ENCODE measurements at places on chromosomes 1 and 21. TPM values are rescaled to one million over a fixed set of nuclear protein-coding genes. Genes with fewer than 3 reads are reported as not detected.

Gene NOS1AP
- 1.4 TPM for polyA plus RNA-seq

DNA sequence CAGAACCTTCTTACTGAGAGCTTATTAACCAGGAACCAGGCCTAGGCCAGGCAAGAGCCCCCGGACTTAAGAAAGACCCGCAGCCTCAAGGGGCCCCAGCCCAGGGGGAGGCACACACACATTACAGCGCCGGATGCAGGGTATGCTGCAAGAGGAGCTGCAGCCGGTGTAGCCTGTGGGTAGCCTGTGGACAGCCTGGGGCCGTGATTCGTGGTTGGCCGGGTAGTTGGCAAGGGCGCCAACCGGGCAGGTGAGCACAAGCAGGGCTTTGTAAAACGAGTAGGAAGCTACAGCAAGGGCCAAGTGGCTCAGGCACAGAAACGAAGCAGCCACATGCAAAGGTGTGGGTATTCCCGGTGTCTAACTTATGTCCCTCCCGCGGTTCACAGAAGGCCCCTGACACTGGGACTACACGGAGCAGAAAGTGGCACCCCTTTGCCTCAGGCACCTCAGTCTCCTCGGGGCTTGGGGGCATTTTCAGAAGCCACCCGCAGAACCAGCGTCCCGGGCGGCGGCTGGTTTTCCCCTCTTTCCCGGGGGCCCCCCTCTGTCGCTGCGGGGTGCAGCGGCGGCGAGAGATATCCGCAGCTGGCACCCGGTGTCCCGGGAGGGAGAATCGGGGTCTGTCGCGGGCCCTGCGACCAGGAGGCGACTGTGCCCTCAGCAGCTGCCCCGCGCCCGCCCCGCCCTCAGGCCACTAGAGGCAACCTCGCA is 40.8 kb downstream of the KIAA1614 start:
- DNase-seq = no peak

DNA sequence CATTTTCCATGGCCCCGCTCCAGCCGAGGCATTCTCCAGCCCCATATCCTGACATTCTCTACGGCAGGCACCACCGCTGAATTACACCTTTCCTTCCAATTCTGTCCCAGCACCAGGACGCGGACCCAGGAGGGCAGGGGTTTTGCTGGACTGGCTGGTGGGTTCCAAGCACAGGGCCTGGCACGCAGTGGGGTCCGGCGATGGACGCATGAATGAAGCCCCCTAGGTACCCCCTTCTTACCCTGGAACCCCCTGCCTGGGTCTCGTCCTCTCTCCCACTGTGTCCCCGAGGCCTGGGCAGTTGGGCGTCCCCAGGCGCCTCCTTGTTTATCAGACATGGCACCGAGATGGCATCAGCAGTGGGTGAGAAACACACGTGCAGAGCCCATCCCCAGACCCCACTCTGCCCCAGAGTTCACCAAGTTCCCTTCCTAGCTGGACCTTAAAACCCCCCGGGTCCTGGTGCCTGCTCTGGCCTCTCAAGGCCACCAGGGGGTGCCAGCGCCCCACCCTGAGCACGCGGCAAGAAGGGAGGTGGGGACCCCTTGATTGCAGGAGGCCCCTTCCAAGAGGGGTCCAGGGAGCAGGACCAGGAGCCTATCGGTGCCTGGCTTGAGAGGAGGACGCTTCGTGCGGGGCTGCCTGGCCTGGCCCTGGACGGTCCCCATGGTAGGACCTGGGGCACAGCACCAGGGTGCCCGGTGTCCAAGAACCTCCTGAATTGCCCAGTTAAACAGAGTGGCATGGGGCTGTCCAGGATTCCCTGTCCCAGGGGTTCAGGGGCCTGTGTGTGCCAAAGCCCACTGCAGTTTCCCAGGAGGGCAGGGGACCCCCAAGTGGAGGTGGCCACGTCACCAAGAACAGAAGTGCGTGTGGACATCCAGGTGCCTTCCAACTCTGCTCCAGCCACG is 46.1 kb downstream of the MEGF6 start:
- DNase-seq = no peak

GRCh38 chr21:43289966-43290365 is 121.2 kb downstream of the CRYAA start:
- no peak for DNase-seq

GRCh38 chr1:179053486-179053885 is 27.8 kb downstream of the FAM20B start:
- no peak for DNase-seq

DNA sequence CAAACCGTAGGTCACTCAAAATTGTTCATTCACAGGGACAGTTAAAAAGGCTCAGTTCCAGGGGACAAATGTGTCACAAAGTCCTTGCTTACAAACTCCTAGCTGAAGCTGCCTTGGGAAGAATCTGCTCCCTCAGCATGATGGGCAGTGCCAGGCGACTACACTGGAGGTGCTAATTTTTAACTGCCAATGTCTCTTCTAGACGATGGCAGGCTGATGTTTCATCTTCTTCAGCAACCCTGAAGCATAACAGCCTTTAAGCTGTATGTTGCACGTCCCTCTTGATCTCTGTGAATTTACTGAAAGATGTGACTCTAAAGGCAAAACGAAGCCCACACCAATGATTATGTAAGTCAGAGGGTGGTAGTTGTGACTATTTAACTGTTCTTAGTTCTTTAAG is 11.3 kb downstream of the COA7 start:
- no peak for DNase-seq

DNA sequence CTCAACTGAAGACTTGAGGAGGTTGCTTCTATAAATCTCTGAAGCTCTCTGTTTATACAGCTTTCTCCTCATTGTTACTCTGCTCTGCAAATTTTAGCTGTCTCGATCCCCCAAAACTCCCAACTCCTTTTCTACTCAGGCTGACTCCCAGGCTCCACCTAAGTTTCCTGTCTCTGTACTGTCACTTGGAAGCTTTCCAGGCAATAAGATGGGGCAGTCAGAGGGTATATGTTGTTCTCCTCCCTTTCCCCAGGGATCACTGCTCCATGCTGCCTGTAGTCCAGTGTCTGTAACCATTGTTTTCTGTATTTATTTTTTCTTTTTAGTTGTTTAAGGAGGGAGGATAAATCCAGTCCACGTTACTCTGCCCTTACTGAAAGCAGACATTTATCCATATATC is 13.4 kb downstream of the TSNAX start:
- DNase-seq = no peak

Gene TSNAX
- polyA plus RNA-seq = 9.7 TPM

Gene HPCAL4
- 0.69 TPM for polyA plus RNA-seq

GRCh38 chr1:59076612-59077011 is 220.3 kb upstream of the FGGY start:
- DNase-seq = no peak

DNA sequence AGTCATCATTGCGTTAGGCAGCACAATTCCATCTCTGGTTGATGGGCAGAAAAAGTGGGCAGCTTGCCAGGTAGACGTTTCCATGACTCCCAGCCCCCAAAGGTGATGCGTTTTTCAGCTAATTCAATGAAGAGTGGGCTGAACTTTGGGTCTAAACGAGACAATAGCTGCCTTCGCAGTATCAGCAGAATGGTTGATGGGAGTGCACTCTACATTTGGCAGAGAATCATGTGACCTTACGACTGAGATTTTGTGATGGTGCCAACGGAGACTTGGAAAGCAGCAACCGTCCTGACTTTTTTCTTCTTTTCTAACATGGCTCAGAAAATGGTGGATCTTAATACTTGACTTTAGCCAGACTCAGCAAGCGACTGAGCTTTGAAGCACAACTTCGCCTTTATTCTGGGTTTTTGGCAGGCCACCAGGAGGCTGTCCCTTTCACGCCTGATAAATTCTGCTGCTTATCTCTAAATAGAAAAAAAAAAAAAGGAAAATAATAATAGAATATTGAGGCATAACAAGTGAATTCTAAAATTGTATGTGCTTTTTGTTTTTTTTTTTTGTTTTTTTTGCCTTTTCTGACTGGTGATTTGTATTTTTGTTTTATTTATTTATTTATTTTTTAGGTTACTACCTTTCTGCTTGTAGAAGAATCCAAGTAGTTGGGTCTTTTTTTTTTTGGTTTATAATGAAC is 804.8 kb downstream of the USP25 start:
- DNase-seq = peak; percentile 71

- DNase-seq = no peak
These were observed 53.4 kb upstream of the GOLT1A start for GRCh38 chr1:204267191-204267601.

Gene NUF2
- 0.23 TPM for polyA plus RNA-seq

GRCh38 chr1:156128308-156128653 is 13.8 kb downstream of the LMNA start:
- DNase-seq = no peak

- no peak for DNase-seq
These were observed 175.6 kb downstream of the SIPA1L2 start for GRCh38 chr1:232454227-232454886.

DNA sequence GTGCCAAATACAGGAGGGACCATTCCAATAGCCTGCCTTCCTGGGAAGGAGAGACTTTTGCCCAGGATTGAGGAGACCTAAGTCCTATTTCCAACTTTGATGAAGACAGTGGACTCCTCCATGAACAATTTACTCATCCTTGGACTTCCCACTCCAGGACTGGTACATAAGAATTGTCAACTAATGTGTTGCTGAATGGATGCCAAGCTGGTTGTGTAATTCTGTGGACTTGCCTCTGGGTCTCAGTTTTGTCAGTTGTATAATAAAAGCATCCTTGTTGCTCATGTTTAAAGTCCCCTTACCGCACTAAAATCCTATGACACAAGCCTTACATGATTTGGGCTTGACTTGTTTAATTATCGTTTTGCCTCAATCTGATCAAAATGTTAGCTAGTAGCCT is 13.2 kb upstream of the ZP4 start:
- no peak for DNase-seq
